Aorta (tissue), 5 donors: ENCODE measurements at places on chromosomes 5 and 9. TPM values are rescaled to one million over a fixed set of nuclear protein-coding genes. Genes with fewer than 3 reads are reported as not detected.

Gene PCDHB9
- 3.0 TPM for total RNA-seq

Gene SLC36A3
- not detected for total RNA-seq

Gene PCDHGA3
- 4.1 TPM for total RNA-seq

Gene ATP6V0E1
- 183 TPM for total RNA-seq

Gene GARNL3
- total RNA-seq = 59.1 TPM
